ENCODE measurements at places on chromosomes 5 and 9.

DNA sequence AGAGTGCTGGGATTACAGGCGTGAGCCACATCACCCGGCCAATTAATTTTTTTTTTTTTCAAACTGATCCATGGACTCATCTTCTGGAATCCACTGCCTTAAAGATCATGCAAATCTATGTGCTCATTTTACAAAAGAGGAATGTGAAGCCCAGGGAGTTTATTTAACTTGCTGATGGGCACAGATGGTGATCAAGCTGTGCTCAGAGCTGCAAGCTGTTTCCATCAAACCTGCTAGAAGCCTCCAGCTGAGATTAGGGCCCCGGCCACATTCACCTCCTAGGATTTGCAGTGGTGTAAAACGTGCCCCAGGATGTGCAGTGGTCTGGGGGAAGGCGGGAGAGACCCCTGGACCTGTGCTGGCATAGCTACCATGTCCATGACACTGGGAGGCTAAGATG, 56.1 kb upstream of the TUT7 start:
- no peak for DNase-seq

GRCh38 chr5:118596255-118596654, 392.1 kb downstream of the DTWD2 start:
- DNase-seq, result no peak

GRCh38 chr5:56651893-56652292, 163.5 kb upstream of the MAP3K1 start:
- DNase-seq, result no peak

DNA sequence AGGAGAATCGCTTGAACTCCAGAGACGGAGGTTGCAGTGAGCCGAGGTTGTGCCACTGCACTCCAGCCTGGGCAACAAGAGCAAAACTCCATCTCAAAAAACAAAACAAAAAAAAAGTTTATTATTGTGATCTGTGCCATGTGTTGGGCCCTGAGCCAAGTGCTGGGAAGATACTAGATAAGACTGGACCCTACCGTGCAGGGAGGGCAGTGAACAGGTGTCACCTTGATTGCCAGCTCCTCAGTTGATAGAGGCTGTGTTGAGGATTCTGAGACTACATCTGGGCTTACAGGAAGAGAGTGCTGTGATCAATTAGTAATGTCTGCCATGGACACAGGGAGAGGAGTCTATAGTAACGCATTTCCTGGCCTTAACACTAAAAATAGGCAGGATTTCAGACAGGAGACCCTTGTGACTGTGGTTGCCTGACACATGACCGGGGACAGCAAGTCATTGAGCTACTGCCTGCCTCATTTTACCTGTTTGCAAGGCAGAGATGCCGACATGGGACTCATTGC, 201.5 kb downstream of the C9orf50 start:
- DNase-seq, result no peak

All from activated CD8-positive, alpha-beta memory T cell treated with anti-CD3 and anti-CD28 coated beads for 1 hour (primary cell).